ENCODE measurements at places on chromosomes 1 and 21. TPM values are rescaled to one million over a fixed set of nuclear protein-coding genes. Genes with fewer than 3 reads are reported as not detected.

The COL9A2 gene
- total RNA-seq, result 0.27 TPM

DNA sequence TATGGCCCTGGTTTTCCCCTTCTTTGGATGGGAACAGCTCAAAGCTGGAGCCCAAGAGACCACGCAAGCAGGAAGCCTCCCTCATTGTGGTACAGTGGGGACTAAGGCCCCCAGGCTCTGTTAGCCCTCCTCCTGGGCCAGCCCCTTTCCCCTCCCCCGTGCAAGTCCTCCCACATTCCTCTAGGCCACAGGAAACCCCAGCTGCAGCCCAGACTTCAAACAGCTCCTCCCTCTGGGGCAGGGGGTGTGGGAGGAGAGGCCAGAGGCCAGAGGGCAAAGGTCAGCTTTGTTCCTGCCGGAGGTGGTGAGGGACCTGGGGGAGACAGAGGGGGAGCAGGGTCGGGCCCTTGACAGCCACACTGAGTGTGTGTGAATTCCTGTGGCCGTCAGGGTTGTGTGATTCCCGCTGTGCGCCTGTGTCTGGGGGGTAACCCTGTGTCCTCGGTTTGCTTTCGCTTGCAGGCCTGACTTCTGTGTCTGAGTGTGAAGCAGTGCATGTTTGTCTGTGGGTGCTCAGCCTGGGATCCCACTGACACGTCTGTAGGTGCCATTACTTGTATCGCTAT, 3.4 kb upstream of the AHDC1 start:
- DNase-seq, result no peak

DNA sequence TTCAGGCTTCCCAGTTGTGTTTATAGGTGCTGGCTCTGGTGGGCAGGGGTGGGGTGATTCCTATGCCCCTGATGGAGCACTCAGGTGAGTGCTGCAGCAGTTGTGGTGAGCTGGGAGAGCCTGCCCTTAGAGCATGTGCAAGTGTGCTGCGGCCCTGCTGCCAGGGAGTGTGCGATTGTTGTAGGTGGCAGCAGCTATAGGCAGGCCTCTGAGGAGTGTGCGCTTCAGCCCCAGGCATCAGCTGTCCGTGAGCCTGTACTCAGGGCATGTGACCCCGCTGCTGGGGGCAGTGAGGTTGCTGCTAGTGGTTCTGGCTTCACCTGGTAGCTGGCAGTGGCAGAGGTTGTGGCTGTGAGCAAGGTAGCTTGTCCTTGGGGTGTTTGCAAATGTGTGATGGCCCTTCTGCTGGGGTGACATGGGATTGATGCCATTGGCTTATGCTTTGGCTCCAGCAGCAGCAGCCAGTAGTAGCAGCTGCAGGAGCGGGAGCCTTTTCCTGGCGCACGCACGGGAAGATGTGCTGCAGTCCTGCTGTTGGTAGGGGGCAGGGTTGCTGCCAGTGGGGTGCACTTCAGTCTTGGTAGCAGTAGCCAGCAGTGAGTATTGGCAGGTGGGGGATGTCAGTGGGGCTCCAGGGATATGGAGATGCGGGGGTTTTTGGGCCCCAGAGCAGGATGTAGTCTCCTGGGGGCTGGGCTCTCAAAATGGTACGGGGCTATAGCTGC, 37.7 kb downstream of the SYCP1 start:
- DNase-seq, result no peak

GRCh38 chr1:69985901-69986439, 219.4 kb downstream of the LRRC40 start:
- no peak for DNase-seq

GRCh38 chr1:95780836-95781235, 546.8 kb downstream of the RWDD3 start:
- no peak for DNase-seq

Data from left ventricle myocardium inferior (tissue), 1 donor.